IPS-NIHi11 (cell line): ENCODE measurements at places on chromosomes 3 and 15.

DNA sequence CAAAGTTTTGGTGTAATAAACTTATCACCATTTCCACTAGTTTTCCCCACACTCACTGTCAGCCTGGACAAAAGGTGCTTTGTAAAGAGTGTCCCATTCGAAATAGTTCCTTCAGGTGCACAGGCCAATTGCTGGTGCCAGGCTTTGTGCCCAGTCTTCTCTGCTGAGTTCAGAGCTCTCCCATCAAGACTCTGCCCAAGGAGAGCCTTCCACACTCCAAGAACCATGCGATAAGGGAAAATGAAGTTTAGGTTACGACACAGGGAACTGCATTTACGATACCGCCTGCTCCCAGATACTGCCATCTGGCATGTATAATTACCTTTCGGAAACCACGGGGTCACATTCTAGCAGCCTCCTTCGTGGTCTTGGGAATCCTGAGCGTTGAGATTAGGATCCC, 379.6 kb downstream of the MECOM start:
- DNase-seq: no peak

- no peak for DNase-seq
Observed at GRCh38 chr3:13010780-13011572, 62.3 kb downstream of the IQSEC1 start.

DNA sequence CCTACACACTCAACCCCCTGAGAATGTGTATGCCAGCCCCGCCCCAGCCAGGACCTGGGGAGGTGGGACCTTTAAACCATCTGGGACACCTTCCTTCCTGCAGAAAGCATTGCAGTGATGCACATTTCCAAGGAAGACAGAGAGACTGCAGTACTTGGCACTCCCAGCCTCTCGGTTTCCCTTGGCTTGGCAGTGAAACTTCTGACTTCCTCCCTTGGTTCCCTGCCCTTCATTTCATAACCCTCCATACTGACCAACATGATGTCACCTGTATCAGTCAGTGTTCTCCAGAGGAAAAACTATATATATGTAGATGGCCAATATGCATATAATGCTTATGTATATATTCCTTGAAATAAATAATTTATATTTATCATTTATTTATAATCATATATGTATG, 103.2 kb downstream of the SST start:
- no peak for DNase-seq

DNA sequence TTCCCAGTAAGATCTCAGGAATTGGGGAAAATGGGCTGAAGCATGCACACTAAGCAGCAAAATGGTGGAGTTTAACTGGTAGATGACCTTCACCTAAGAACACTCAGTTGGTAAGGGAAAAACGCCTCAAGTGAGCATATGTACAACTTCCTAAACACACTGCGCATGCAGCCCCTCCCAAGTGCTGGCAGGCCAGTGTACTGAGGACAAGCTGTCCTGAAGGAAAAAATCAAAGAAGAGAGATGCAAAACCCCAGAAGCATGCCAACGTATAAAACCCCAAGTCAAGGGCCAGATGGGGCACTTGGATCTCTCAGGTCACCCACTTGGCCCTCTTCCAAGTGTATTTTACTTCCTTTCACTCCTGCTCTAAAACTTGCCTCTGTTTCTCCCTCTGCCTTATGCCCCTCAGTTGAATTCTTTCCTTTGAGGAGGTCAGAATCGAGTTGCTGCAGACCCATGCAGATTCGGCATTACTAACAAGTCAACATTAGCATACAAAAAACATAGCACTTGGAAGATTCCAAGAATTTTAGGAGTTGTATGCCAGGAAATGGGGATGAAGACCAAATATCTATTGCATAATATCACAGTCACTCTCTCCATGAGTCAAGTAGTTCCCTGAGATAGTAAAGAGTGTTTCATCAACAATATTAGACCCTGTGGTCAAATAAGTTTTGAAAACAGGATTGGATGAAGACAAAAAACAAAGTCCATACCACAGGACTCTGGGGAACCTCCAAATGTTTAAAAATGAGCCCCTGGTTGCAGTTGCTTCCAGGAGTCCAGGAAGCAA, 10.8 kb upstream of the FYCO1 start:
- no peak for DNase-seq

DNA sequence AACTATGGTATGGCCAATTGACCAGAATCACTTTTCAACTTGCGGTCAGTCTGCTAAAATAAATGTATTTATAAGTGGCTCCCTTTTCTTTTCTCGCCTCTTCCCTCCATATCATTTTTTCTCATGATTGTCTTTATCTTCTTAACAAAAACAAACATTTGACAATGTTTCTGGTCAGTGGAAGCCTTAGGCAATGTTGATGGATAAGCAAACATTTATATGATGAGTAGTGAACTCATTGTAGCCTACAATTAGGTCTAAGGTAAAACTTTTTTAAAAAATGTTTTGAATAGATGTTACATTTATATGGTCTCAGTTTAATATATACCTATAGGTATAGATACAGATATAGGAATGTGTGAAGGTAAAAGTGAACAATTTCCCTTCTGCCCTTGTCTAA, 355.4 kb downstream of the MFSD1 start:
- DNase-seq: no peak

- no peak for DNase-seq
Observed at GRCh38 chr3:171811913-171812335, 1.6 kb upstream of the PLD1 start.

GRCh38 chr3:196754091-196754981, 14.7 kb downstream of the PAK2 start:
- no peak for DNase-seq

- DNase-seq: no peak
Observed at GRCh38 chr3:189269365-189269764, 97.6 kb downstream of the TPRG1 start.

DNA sequence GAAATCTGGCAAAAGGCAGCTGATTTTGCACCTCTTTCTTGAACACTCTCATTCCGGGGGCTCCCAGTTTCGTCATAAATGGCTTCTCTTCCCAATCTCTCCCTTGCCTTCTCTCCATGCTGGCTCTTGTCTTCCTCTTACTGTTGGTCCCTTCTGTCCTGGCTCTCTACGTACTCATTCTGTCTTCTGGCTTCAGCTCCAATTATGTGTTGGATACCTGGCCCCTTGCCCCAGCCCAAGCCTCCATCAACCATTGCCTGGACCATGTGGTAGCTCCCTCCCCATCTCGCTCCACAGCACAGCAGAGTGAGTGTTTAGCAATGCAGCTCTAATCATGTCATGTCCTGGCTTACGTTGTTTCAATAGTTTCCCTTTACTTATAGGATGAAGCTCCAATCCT, 21.7 kb upstream of the KY start:
- no peak for DNase-seq

GRCh38 chr3:106522397-106522796, 653.6 kb upstream of the CBLB start:
- DNase-seq: no peak

DNA sequence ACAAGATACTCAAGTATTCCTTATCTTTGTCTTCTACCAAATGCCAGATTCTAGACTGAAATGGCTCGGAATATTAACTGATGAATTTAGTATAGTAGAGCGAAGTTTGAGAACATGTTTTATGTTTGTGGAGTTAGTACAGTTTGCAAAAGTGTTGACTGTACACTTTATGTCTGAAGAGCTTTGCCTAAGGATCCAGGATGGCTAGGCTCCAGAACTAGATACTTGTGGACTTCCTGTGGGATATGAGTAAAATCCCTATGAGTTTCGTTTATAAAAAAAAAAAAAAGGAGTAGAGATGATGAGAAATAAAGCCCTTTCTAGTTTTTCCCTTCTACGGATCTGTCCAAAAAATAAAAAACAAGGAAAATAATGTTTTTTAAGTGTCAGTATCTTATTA, 96.7 kb downstream of the TP63 start:
- no peak for DNase-seq

DNA sequence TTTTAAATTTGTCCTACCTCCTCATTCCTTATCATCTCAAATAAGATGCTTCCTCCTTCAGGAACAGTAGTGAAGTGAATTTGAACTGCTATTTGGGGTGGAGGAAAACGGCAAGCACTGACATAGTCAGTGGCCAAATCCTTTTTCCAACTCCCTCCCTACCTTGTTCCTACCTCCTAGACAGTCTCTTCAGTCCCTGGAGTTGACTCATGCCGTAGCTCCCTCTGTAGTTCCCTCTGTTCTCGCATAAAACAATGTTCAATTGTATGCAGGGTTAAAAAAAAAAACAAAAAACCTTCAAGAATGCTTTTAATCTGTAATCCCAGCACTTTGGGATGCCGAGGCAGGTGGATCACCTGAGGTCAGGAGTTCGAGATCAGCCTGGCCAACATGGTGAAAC, 1.4 kb downstream of the UBR1 start:
- no peak for DNase-seq

- peak; percentile 38 for DNase-seq
Observed at GRCh38 chr3:176906046-176906905, 291.0 kb downstream of the TBL1XR1 start.

DNA sequence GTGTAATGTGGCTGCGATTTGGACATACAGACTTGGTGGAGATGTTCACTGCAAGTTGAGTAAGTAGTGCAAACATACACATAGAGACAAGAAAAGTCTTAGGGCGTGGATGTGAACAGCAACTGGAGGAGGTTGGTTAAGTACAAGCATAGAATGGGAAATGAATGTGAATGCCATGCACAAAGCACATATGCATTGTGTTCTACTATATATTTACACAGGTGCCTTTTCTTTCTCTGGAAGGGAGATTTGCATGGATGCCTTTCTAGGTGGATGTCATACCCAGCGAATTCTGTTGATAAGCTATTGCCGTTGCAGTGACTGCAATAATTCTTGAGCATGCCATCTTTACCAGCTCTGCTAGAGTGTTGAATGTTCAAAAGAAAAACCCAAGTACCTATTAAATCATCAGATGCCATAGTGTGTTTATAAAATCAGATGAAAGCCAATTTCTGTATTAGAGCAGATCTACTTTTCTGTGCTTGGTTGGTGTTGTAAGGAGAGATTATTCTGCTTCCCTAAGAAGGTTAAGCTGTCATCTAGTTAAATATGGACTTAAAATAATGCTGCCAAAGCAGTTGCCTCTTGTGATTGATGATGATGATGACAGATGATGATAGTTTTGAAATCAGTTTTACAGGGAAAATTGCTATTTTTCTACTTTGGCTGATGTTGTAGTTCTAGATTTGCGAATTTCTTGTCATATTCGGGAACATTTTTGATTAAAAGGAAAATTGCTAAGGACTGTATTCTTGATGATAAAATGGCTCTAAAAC, 148.4 kb downstream of the CNTN4 start:
- DNase-seq: no peak

- DNase-seq: no peak
Observed at GRCh38 chr3:48544141-48544540, 12.5 kb downstream of the PFKFB4 start.

DNA sequence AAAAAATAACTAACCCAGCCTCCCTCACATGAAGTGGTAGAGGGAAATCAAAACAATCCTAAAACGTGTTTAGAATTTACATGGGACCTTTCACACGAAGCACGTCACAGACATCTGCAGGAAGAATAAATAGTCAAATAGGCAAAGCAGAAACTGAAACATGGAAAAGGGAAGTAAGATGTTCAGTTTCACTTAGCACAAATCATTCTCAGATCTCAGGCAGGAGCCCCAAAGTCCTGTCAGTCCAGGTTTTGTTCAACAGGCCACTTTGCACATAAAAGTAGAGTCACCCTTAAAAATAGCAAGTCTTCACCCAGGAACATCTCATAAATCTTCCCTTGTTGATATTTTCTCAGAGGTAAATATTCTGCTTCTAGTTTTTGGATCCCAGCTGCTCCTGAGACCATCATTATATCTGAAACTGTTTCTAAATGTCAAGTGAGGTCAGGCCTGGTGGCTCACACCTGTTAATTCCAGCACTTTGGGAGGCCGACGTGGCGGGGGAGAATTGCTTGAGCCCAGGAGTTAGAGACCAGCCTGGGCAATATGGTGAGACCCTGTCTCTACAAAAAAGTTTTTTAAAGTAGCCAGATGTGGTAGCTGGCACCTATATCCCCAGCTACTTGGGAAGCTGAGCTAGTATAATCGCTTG, 1.9 kb downstream of the RUBCN start:
- no peak for DNase-seq

DNA sequence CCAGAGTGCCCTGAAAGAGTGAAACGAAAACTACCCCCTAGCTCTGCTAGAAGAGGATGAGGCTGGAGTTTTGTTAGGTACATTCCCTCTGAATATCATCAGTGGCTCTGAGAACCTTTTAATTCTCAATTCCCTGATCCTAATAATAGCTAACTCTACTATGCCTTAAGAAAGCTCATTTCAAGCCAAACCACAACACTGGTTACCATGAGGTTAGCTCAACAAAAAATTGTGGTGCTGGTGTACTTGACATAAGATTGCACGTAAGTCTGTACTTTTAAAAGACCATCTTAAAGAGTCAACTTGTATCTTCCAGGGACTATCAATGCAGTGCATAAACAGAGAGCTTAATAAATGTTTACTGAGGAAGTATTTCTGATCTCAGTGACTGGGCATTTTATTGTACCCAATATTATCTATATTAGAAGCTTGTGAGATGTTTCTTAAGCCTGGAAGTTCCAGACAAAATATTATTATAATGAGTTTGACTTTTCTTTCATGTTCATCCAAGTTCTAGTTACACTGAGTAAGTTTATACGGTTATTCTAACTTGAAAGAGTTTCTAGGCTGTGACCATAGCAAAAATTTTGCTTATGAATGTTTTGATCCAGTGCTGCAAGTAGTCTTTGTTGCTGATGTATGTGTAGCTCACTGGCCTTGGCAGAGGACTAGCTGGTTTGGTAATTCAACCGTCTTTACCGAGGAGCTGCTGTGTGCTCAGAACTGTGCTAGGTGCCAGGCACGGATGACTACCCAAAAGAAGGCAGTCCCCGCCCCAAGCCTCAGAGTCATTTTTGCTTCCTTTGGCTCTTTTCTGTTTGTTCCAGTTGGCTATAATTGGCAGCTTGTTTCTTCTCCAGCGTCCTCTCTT, 334.4 kb upstream of the TRIM42 start:
- DNase-seq: no peak

DNA sequence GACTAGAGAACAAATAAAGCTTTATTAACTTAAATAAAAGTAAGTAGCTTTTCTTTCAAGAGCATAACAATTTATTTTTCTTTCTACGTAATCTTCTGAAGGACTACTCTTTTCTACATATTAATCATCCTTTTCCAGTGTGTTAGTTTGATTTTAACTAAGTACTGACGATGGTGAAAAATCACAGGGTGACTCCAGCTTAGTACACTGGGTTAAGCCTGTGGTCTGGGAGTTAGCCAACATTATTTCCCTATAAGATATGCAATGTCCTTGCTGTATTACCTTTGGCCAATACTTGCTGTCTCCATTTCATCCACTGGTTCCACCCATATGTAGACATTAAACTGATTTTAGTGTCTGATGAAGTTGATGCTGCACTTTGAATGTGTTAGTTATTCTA, 508.6 kb upstream of the SUCLG2 start:
- DNase-seq: no peak

- no peak for DNase-seq
Observed at GRCh38 chr3:73614419-73614818, 10.3 kb downstream of the PDZRN3 start.

GRCh38 chr15:43625106-43625505, 6.5 kb upstream of the STRC start:
- no peak for DNase-seq
